IMR-90 (cell line): ENCODE measurements at places on chromosomes 12 and 14. TPM values are rescaled to one million over a fixed set of nuclear protein-coding genes. Genes with fewer than 3 reads are reported as not detected.

DNA sequence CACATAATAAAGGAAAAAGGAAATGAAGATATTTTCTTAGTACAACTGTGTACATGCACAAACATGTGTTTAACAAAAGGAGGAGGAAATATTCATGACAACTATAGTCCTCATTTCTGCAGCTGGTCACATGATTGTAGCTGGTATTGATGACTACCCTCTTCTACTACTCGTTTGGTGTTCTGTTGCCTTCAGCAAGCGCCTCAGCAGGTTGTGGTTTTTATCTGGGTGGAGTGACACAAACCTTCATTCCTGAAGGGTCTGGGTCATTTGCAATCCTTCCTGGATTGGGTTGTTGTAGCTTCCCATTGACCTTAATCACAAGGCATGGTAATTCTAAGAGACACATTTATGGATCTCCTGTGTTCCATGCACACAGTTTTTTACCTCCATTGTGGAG lies 1009.9 kb upstream of the USP15 start:
- no peak overlapping the region for H3K27ac ChIP-seq
- H3K4me1 ChIP-seq, result no peaks in the 10 kb centered on the region
- H3K4me3 ChIP-seq, result no peak overlapping the region

GRCh38 chr12:121990692-121991603 lies 30.7 kb upstream of the BCL7A start:
- DNase-seq, result peak; percentile 45
- H3K4me3 ChIP-seq, result no peak overlapping the region
- no peaks in the 10 kb centered on the region for H3K27me3 ChIP-seq
- peak overlapping the region; percentile 88 for H3K27ac ChIP-seq
- no peaks in the 10 kb centered on the region for H3K36me3 ChIP-seq

- no peaks in the 10 kb centered on the region; the same call in 1 of the 2 replicates for H3K4me1 ChIP-seq
- H3K36me3 ChIP-seq, result no peaks in the 10 kb centered on the region
- H3K27me3 ChIP-seq, result no peaks in the 10 kb centered on the region
- peak; percentile 92 for DNase-seq
- no peak overlapping the region for H3K27ac ChIP-seq
- H3K4me3 ChIP-seq, result no peak overlapping the region
These were observed 191.5 kb downstream of the SYT1 start for GRCh38 chr12:79055926-79056674.

The SLC6A12 gene
- not detected in 2 replicates for total RNA-seq

The PRICKLE1 gene
- 20.8 and 21.3 TPM in 2 replicates for total RNA-seq

The CIROP gene
- 0.28 and 0.36 TPM in 2 replicates for total RNA-seq
